ENCODE measurements at places on chromosomes 13 and 19.

- H3K36me3 ChIP-seq = peaks cover 9% of the 10 kb centered on the region
- H3K27me3 ChIP-seq = no peaks in the 10 kb centered on the region
- peaks cover 1% of the 10 kb centered on the region for H3K4me1 ChIP-seq
- DNase-seq = no peak
- H3K27ac ChIP-seq = no peak overlapping the region
- H3K4me3 ChIP-seq = no peak overlapping the region
Measured at GRCh38 chr19:1370579-1371361, 12.9 kb upstream of the NDUFS7 start.

DNA sequence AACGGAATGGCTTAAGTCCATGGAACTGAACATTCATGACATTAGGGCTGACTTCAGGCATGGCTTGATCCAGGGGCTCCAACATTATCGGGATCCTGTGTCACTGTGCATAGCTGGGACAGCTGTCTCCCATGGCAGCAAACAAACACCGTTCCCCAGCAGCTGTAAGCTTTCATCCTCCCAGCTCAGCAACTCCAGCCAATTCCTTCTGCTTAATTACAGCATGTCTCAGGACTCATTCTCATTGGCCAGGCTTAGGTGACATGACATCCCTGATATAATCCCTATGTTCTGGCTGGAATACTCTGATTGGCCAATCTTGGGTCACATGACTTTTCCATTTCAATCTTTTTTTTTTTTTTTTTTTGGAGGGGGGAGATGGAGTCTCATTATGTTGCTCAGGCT lies 10.9 kb upstream of the TLE5 start:
- H3K4me3 ChIP-seq = no peak overlapping the region
- no peaks in the 10 kb centered on the region for H3K36me3 ChIP-seq
- H3K27ac ChIP-seq = no peak overlapping the region
- H3K4me1 ChIP-seq = no peaks in the 10 kb centered on the region

DNA sequence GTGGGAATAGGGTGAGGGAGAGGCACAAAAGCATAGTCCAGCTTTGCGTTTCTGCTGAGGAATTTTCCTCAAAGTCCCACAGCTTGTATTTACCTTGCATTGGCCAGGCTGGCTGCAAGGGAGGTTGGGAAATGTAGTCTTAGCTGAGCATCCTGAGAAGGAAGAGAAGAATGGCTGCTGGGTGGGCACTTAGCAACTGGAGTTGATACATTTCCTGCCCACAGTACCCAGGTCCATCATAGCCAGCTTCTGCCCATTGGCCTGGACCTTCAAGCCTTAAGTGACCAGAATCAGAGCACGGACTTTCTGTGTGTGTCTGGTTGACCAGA lies 112.4 kb downstream of the SIPA1L3 start:
- no peaks in the 10 kb centered on the region for H3K36me3 ChIP-seq
- H3K4me1 ChIP-seq = no peaks in the 10 kb centered on the region
- no peaks in the 10 kb centered on the region for H3K27me3 ChIP-seq
- H3K27ac ChIP-seq = no peak overlapping the region
- DNase-seq = no peak

GRCh38 chr19:18919900-18920214 lies 342 bp downstream of the DDX49 start:
- H3K27me3 ChIP-seq = no peaks in the 10 kb centered on the region
- no peak for DNase-seq
- H3K4me1 ChIP-seq = peaks cover 29% of the 10 kb centered on the region
- peak overlapping the region; percentile 96 for H3K4me3 ChIP-seq

GRCh38 chr13:46339035-46339666 lies 47.9 kb downstream of the RUBCNL start:
- no peak for DNase-seq

DNA sequence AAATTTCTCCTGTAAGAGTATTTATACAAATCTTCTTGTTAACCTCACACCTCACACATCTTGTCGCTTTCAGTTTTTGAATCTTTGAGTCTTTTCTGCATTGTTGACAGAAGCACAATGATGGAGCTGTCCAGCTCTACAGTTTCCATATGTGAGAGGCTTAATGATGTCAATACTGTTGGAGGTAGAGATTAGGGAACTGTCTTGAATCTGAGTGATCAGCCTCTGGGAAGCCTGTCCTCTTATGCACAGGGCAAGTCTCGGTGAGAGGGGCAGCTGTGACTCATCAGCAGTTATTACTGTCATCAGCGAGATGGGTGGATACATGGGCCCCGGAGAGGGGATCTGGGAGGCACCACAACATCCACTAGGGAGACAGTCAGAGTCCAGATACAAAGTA lies 4.6 kb upstream of the ITGBL1 start:
- DNase-seq = no peak
- peaks cover 5% of the 10 kb centered on the region for H3K27me3 ChIP-seq
- H3K36me3 ChIP-seq = no peaks in the 10 kb centered on the region
- no peak overlapping the region for H3K27ac ChIP-seq

DNA sequence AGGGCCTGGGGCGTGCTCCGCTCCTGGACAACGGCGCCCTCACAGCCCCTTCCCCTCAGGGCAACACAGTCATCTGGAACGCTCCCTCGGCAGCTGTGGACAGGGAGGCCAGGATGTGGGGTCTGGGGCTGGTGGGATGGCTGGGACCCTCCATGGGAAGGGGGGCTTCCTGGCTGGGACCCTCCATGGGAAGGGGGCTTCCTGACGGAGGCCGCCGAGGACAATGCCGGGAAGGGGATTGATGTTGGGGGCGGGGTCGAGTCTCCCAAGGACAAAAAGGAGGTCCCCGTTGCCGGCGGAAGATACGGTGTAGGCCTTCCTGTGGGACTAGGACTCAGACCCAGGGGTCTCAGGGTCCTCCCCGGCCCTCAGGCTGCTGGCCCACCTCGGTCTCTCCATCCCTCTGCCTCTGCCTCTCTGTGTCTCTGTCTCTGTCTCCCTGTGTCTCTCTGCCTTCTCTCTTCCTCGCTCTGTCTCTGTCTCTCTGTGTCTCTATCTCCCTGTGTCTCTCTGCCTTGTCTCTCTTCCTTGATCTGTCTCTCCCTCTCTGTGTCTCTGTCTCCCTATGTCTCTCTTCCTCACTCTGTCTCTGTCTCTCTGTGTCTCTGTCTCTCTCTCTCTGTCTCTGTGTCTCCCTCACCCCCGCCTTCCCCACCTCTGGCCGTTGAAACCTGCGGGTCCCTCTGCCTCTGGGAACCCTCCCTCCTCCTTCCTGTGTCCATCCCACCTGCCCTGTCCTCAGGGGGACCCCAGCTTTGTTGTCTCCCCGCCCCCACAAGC lies 2.7 kb upstream of the MADCAM1 start:
- H3K4me3 ChIP-seq = no peak overlapping the region
- H3K4me1 ChIP-seq = peaks cover 3% of the 10 kb centered on the region
- H3K27me3 ChIP-seq = peaks cover 9% of the 10 kb centered on the region
- H3K36me3 ChIP-seq = peaks cover 1% of the 10 kb centered on the region
- H3K27ac ChIP-seq = no peak overlapping the region

- H3K4me1 ChIP-seq = peaks cover 12% of the 10 kb centered on the region
- H3K4me3 ChIP-seq = no peak overlapping the region
- no peak for DNase-seq
- H3K27ac ChIP-seq = no peak overlapping the region
- H3K27me3 ChIP-seq = no peaks in the 10 kb centered on the region
Measured at GRCh38 chr13:95226932-95227695, 74.1 kb downstream of the ABCC4 start.

GRCh38 chr19:35404879-35405622 lies 34.2 kb downstream of the GPR42 start:
- DNase-seq = peak; percentile 58
- peak overlapping the region; percentile 58 for H3K27ac ChIP-seq

DNA sequence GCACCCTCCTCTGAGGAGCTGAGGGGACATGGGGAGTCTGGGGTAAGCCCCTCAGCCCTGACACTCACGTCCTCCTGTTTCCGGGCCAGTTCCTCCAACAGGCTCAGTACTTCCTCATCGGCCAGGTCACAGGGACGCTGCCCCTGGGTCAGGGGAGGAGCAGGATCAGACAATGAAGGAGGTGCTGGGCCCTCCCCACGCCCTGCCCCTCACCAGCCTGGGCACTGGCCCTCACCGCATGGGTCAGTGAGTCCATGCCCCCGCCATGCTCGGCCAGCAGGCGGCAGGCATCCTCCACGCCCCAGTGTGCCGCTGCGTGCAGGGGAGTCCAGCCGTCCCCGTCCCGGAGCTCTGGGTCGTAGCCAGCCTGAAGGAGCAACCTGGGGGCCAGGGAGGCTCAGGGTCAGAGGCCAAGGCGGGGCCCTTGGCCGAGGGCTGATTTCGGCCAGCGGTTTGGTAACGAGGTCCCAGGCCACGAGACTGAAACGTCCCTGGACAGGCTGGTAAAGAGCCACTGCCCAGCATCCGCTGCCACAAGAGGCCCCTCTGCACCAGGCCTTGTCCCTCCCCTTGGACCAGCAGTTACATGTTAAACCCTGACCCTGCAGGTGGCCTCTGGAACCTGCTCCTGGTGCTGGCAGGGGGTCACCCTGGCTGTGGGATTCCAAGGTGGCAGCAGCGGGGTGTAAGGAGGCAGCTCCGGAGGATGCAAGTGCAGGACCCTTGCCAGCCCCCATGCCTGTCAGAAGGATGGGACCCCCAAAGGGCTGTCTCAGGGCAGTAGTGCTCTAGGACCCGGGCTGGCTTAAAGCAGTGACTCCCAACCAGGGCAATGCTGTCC lies 18.5 kb downstream of the PPP1R12C start:
- H3K4me1 ChIP-seq = no peaks in the 10 kb centered on the region
- H3K27me3 ChIP-seq = no peaks in the 10 kb centered on the region
- no peak for DNase-seq
- no peak overlapping the region for H3K27ac ChIP-seq
- H3K36me3 ChIP-seq = peaks cover 31% of the 10 kb centered on the region

DNA sequence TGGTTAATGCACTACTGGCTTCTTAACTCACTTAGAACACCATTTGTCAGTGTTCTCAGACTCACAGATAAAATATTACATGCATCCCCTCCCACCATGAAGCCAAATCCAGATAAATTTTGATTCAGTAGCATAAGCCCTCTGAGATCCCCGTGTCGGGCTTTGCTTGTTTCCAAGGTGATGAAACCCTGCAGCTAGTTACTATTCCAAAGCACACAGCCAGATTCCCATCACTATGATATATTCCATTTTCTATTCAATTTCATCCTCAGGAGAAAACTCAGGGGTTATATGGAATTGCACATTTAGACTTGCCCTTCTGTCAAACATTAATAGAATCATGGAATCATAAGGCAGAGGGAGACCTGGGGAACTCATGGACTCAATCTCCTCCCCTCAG lies 9.4 kb upstream of the FAM124A start:
- peaks cover 45% of the 10 kb centered on the region for H3K27me3 ChIP-seq
- DNase-seq = no peak
- no peak overlapping the region for H3K4me3 ChIP-seq
- H3K4me1 ChIP-seq = no peaks in the 10 kb centered on the region
- no peak overlapping the region for H3K27ac ChIP-seq
- no peaks in the 10 kb centered on the region for H3K36me3 ChIP-seq

- no peak for DNase-seq
- H3K4me3 ChIP-seq = no peak overlapping the region
- H3K36me3 ChIP-seq = no peaks in the 10 kb centered on the region
- peaks cover 4% of the 10 kb centered on the region for H3K4me1 ChIP-seq
- H3K27me3 ChIP-seq = peaks cover 7% of the 10 kb centered on the region
Measured at GRCh38 chr19:54035215-54036178, 28.2 kb downstream of the VSTM1 start.

GRCh38 chr19:13100031-13100588 lies 2.5 kb downstream of the LYL1 start:
- H3K4me3 ChIP-seq = peak overlapping the region; percentile 47
- H3K27me3 ChIP-seq = peaks cover 20% of the 10 kb centered on the region
- H3K36me3 ChIP-seq = peaks cover 8% of the 10 kb centered on the region

GRCh38 chr19:30090963-30091362 lies 148.9 kb downstream of the URI1 start:
- DNase-seq = no peak
- no peak overlapping the region for H3K4me3 ChIP-seq
- no peaks in the 10 kb centered on the region for H3K27me3 ChIP-seq
- H3K36me3 ChIP-seq = no peaks in the 10 kb centered on the region
- no peak overlapping the region for H3K27ac ChIP-seq

GRCh38 chr13:95921485-95921884 lies 131.7 kb downstream of the UGGT2 start:
- DNase-seq = peak; percentile 10
- no peak overlapping the region for H3K4me3 ChIP-seq
- H3K4me1 ChIP-seq = no peaks in the 10 kb centered on the region
- H3K36me3 ChIP-seq = no peaks in the 10 kb centered on the region
- H3K27me3 ChIP-seq = no peaks in the 10 kb centered on the region

DNA sequence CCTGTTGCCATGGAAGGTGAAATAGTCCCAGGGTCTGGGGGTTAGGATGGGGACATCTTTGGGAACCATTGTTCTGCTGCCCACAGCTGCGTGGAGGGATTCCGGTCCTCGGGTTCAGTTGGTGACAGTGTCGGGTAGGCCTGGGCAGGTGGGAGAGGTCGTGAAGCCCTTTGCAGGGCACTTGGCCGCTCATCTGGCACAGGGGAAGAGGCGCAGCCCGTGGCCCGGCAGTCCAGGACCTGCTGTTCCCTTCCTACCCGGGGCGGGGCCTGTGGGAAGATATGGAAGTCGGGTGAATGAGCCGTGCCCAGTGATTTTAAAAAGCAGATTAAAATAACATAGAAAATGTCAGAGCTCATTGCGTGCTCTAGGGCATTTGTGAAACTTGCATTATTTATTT lies 44.8 kb downstream of the KDM4B start:
- H3K36me3 ChIP-seq = peaks cover 13% of the 10 kb centered on the region
- no peak for DNase-seq
- no peak overlapping the region for H3K4me3 ChIP-seq
- peaks cover 4% of the 10 kb centered on the region for H3K4me1 ChIP-seq
- no peaks in the 10 kb centered on the region for H3K27me3 ChIP-seq

DNA sequence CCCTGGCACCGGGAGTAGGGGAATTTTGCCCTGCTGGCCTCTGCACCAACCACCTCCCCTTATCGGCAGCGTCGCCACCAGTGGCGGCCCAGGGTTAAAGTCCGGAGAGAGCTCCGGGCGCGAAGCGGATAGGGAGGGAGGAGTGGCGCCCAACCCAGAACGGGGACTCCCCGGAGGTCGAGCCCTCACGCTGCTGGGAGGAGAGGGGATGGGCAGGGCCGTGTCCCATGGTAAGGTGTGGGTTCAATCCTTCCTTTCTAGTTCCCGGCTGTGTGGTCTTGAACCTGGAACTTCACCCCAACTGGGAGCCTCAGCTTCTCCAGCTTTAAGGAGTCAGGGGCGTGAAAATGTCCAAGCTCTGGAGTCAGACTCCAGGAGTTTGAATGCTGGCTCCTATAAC lies 23.3 kb upstream of the BCL3 start:
- H3K4me3 ChIP-seq = no peak overlapping the region
- peaks cover 46% of the 10 kb centered on the region for H3K4me1 ChIP-seq
- H3K27ac ChIP-seq = peak overlapping the region; percentile 25
- no peaks in the 10 kb centered on the region for H3K36me3 ChIP-seq
- H3K27me3 ChIP-seq = peaks cover 2% of the 10 kb centered on the region

- peak overlapping the region; percentile 94 for H3K27ac ChIP-seq
- peak; percentile 69 for DNase-seq
- H3K27me3 ChIP-seq = no peaks in the 10 kb centered on the region
- peaks cover 15% of the 10 kb centered on the region for H3K4me1 ChIP-seq
- peaks cover 35% of the 10 kb centered on the region for H3K36me3 ChIP-seq
Measured at GRCh38 chr19:44142059-44142433, 692 bp downstream of the ZNF234 start.

DNA sequence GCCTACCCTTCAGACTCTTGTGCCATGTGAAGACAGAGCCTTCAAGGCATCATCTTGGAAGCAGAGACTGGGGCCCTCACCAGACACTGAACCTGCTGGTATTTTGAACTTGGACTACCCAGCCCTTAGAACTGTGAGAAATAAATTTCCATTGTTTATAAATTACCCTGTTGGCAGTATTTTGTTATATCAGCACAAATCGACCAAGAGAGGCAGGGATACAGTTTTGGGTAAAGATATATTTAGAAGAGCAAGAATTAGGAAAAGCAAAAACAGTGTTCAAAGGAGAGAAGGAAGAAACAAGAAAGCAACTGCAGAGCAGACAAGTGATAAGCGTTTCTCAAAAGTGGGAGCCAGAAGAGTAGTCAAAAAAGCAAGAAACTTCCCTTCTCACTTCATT lies 600.8 kb downstream of the DCT start:
- H3K27ac ChIP-seq = no peak overlapping the region
- H3K4me3 ChIP-seq = no peak overlapping the region
- H3K27me3 ChIP-seq = no peaks in the 10 kb centered on the region

Measured in activated CD4-positive, alpha-beta T cell treated with anti-CD3 and anti-CD28 coated beads, Interleukin-2, amount 10 ng/mL, durations not matched to agents 24 days and 14 days (primary cell).